Cardiac muscle cell (in vitro differentiated cells and primary cell): ENCODE measurements at places on chromosomes 1 and 21. TPM values are rescaled to one million over a fixed set of nuclear protein-coding genes. Genes with fewer than 3 reads are reported as not detected.
A peak's percentile ranks its signal among the peaks of the same experiment; 100 is the strongest.

Gene AK5
- total RNA-seq = 0.18 and 0.69 TPM in 2 replicates

- H3K27me3 ChIP-seq = no peaks in the 10 kb centered on the region
- no peak overlapping the region for H3K27ac ChIP-seq
- no peaks in the 10 kb centered on the region for H3K4me1 ChIP-seq
- no peaks in the 10 kb centered on the region for H3K36me3 ChIP-seq
Measured at GRCh38 chr1:183461350-183461749, 10.9 kb upstream of the SMG7 start.

- no peak for DNase-seq
- peak overlapping the region; percentile 63 for H3K27ac ChIP-seq
Measured at GRCh38 chr1:26282401-26282918, 2.6 kb downstream of the SH3BGRL3 start.

Gene GUCA2A
- total RNA-seq = not detected in 2 replicates

Gene SLC16A4
- 0.21 and 0.66 TPM in 2 replicates for total RNA-seq

GRCh38 chr1:182404781-182405180 lies 4.3 kb upstream of the TEDDM1 start:
- no peak overlapping the region for H3K4me3 ChIP-seq
- no peak overlapping the region for H3K27ac ChIP-seq
- DNase-seq = no peak
- H3K36me3 ChIP-seq = no peaks in the 10 kb centered on the region
- H3K4me1 ChIP-seq = no peaks in the 10 kb centered on the region

Gene ARHGAP29
- 5.6 and 7.4 TPM in 2 replicates for total RNA-seq

Gene TFF3
- not detected in 2 replicates for total RNA-seq

- no peaks in the 10 kb centered on the region for H3K36me3 ChIP-seq
- H3K4me3 ChIP-seq = no peak overlapping the region
- H3K27ac ChIP-seq = peak overlapping the region; percentile 94
- H3K4me1 ChIP-seq = peaks cover 36% of the 10 kb centered on the region
- H3K27me3 ChIP-seq = no peaks in the 10 kb centered on the region
Measured at GRCh38 chr1:214107322-214108096, 119.7 kb downstream of the PROX1 start.

DNA sequence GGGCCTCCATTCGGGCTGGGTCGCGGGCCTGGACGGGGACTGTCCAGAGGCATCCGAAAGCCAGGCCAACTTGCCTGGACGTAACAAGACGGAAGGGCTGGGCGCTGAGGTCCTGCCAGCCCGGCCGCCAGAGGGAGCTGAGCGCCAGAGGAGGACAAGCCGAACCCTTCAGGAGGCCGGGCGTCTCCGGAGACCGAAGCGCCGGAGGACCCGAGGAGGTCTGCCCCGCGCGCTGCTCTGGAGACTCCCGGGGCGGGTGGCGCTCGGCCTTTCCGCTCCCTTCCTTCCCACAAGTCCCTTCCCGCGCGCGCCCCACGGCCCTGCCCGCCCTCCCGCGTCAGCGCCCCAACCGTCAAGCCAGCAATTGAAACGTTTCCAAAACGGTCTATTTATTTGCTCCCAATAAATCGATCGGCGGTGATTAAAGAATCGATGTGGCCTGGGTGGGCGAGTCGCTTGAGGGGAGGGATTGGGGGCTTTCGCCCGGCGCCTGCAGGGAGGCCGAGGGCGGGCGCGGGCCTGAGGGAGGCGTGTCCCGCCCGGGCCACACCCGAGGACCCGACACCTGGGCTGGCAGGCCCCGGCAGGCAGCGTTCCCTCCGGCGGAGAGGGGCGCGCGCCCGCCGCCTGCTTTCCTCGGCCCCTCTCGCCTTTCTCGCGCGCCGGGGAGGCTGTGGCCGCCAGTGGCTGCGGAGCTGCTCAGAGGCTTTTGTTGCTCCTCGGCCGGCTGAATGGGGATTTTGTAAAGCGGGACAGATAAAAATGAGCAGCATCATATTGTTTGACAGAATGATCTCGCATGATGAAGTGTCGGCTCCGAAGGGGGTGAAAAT lies 5.2 kb upstream of the FOXD3 start:
- H3K27ac ChIP-seq = no peak overlapping the region
- H3K4me1 ChIP-seq = no peaks in the 10 kb centered on the region
- DNase-seq = peak; percentile 64
- peak overlapping the region; percentile 27 for H3K4me3 ChIP-seq
- no peaks in the 10 kb centered on the region for H3K36me3 ChIP-seq
- H3K27me3 ChIP-seq = peaks cover 93% of the 10 kb centered on the region

DNA sequence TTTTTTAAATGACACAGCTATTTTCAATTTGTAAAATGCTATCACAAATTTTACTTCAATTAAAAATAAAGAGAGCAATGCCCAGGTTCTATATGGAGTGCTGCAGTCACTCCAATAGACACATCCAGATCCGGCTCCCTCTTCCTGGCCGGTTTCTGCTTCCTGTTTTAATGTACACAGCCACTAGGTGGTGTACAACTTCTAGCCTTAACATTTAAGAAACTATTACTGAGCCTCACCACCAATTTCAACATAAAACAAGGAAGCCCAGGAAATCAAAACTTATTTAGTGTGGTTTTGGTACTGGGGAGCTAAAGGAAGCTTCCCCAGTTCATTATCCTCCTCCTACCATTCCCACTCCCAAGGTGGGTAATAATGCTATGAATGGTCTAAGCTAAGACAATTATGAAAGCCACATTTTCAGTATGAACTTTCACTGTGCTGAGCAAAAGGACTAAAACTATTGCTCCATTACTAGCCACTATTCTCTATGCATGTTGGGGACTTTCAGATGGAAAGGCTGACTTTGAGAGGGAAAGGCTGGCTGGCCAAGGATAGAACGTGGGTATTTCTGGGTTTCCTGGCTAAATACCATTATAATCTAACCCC lies 25.5 kb upstream of the MTMR11 start:
- H3K4me1 ChIP-seq = no peaks in the 10 kb centered on the region
- H3K4me3 ChIP-seq = no peak overlapping the region
- H3K36me3 ChIP-seq = peaks cover 52% of the 10 kb centered on the region
- peak overlapping the region; percentile 62 for H3K27ac ChIP-seq
- peak; percentile 76 for DNase-seq

Gene MARK1
- total RNA-seq = 24.0 and 24.6 TPM in 2 replicates

DNA sequence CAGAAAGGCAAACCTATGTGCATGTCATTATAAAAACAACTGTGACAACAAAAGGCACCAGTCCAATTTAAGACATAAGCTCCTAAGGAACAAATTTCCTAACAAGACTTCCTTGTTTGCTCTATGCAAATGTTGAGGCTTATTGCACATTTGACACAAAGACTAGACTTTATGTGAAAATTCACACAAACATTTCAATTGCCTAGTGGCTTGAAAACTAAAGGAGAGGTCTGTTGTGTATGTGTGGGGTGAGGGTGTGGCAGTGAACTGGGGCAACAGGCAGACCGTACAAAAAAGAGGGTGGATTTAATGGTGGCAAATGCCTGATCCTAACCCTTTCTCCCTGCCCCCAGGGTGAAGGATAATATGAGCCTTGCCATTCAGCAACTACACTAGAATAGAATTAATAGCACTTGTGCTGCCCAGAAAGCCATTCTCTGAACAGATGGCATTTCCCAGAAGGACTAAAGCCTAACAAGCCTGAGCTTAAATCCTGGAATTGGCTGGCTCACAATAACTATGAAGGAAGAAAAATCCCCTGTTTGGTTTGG lies 73.9 kb downstream of the GLUL start:
- H3K4me1 ChIP-seq = no peaks in the 10 kb centered on the region
- H3K36me3 ChIP-seq = no peaks in the 10 kb centered on the region
- no peak for DNase-seq
- H3K27ac ChIP-seq = no peak overlapping the region
- no peaks in the 10 kb centered on the region for H3K27me3 ChIP-seq
- no peak overlapping the region for H3K4me3 ChIP-seq

Gene GRIK3
- 0.09 TPM in 1 of 2 replicates, not detected in the other for total RNA-seq

DNA sequence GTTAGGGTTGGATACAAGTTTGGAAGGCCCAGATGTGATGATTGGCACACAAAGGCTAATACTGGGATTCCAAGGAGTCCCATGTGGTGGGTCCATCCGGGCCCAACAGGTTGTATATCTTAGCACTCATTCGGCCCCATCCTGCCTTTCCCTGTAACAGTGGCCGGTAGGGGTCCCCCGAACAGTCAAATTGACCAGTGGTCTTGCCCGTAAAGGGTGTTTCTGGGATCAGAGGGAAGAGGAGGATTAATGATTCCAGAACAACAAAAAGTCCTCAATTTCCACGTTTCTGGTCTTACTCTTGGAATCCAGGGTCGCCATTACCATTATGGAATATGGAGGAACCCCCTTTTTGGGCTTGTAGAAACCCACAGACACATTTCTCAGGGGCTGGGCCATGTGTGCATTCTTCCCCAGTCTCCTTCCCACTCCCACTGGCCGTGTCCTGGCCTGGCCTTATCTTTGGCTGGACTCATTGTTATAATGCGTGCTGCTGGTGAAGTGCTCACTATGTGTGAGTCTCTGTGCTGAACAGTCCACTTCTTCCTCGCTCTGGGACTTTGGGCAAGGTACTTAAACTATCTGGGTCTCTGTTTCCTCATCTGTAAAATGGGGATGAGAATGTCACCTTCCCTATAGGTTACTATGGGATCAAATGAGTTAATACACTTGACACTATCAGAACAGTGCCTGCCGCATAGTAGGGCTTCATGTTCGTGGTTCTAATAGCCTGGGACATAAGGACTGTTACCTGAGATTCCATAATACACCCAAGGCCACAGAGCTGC lies 161.8 kb downstream of the DYRK1A start:
- no peak overlapping the region for H3K27ac ChIP-seq
- no peak for DNase-seq
- H3K36me3 ChIP-seq = no peaks in the 10 kb centered on the region
- no peak overlapping the region for H3K4me3 ChIP-seq
- H3K4me1 ChIP-seq = peaks cover 12% of the 10 kb centered on the region

- DNase-seq = no peak
- no peaks in the 10 kb centered on the region for H3K27me3 ChIP-seq
- H3K4me1 ChIP-seq = peaks cover 11% of the 10 kb centered on the region
Measured at GRCh38 chr1:204483791-204484190, 10.8 kb downstream of the PIK3C2B start.

- no peak overlapping the region for H3K27ac ChIP-seq
- H3K36me3 ChIP-seq = no peaks in the 10 kb centered on the region
- H3K4me3 ChIP-seq = no peak overlapping the region
- no peaks in the 10 kb centered on the region for H3K27me3 ChIP-seq
Measured at GRCh38 chr1:181119093-181119989, 30.8 kb downstream of the IER5 start.

- H3K36me3 ChIP-seq = no peaks in the 10 kb centered on the region
- no peak overlapping the region for H3K27ac ChIP-seq
- peak; percentile 66 for DNase-seq
- peaks cover 9% of the 10 kb centered on the region for H3K4me1 ChIP-seq
Measured at GRCh38 chr1:205700865-205701401, 20.6 kb upstream of the SLC45A3 start.

Gene REG4
- total RNA-seq = not detected in 2 replicates

Gene TIAM1
- 8.3 and 9.2 TPM in 2 replicates for total RNA-seq

Gene RAB3B
- 2.7 and 6.9 TPM in 2 replicates for total RNA-seq

Gene ADPRS
- 68.4 and 83.3 TPM in 2 replicates for total RNA-seq

DNA sequence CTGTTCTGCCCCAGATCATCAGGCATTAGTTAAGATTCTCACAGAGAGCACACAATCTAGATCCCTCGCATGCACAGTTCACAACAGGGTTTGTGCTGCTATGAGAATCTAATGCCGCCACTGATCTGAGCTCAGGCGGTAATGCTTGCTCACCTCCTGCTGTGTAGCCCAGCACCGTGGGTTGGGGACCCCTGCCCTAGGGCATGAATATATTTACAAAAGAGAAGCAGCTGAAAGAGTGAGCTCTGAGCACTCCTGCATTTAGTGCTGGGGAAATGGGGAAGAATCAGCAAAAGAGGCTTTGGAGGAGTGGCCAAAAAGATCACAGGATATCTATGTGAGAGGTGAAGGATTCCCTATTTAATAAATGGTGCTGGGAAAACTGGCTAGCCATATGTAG lies 5.6 kb downstream of the CFAP57 start:
- no peak overlapping the region for H3K27ac ChIP-seq
- H3K27me3 ChIP-seq = peaks cover 6% of the 10 kb centered on the region
- no peak for DNase-seq
- no peak overlapping the region for H3K4me3 ChIP-seq

Gene HAO2
- not detected in 2 replicates for total RNA-seq

Gene JAM2
- 0.63 and 1.3 TPM in 2 replicates for total RNA-seq

DNA sequence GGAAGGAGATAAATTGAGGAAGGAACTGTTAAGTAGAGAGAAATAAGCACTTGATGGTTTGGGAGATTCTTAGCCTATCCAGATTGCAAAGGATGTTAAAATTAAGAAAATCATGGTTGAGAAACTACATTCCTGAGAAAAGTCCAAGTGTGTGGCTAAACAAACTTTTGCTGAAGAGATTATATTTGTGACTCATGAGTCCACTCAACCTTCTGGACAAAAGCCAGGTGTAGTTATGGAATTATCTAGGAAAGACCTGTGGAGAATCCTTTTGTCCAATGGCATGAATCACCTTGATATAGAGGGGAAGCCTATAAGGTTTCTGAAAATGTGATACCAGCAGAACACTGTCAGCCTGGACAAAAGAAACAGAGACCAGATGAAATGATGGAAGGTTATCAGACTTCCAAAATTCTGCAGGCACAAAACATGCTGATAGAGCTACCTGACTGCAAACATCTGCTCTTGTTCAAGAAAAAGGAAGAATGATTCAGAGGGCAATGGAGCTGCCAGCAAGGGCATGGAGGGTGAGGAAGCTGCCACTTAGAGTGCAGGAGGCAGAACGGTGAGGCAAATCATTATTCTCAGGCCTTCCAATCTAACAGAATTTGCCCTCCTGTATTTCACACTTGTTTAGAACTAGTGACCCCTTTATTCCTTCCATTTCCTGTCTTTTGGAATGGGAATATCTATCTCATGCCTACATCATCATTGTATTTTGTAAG lies 300.6 kb upstream of the PRMT6 start:
- H3K4me3 ChIP-seq = no peak overlapping the region
- no peaks in the 10 kb centered on the region for H3K4me1 ChIP-seq
- peak; percentile 65 for DNase-seq
- H3K36me3 ChIP-seq = no peaks in the 10 kb centered on the region

- H3K4me3 ChIP-seq = no peak overlapping the region
- no peak overlapping the region for H3K27ac ChIP-seq
- no peaks in the 10 kb centered on the region for H3K36me3 ChIP-seq
- no peak for DNase-seq
- H3K27me3 ChIP-seq = no peaks in the 10 kb centered on the region
Measured at GRCh38 chr1:170910273-170910672, 25.1 kb upstream of the MROH9 start.
